Muscle of leg (tissue), 16 donors: ENCODE measurements at places on chromosomes 2 and 18. TPM values are rescaled to one million over a fixed set of nuclear protein-coding genes. Genes with fewer than 3 reads are reported as not detected.

GRCh38 chr2:32860385-32860784, 86.4 kb upstream of the LTBP1 start:
- H3K4me3 ChIP-seq: no peak overlapping the region
- no peaks in the 10 kb centered on the region for H3K36me3 ChIP-seq
- DNase-seq: no peak
- peaks cover 4% of the 10 kb centered on the region for H3K4me1 ChIP-seq
- no peaks in the 10 kb centered on the region for H3K27me3 ChIP-seq

The MSTN gene
- total RNA-seq: 26.2 TPM

GRCh38 chr18:73785300-73785699, 362.3 kb downstream of the FBXO15 start:
- H3K27ac ChIP-seq: no peak overlapping the region
- H3K4me3 ChIP-seq: no peak overlapping the region
- H3K27me3 ChIP-seq: no peaks in the 10 kb centered on the region
- DNase-seq: no peak
- no peaks in the 10 kb centered on the region for H3K4me1 ChIP-seq

DNA sequence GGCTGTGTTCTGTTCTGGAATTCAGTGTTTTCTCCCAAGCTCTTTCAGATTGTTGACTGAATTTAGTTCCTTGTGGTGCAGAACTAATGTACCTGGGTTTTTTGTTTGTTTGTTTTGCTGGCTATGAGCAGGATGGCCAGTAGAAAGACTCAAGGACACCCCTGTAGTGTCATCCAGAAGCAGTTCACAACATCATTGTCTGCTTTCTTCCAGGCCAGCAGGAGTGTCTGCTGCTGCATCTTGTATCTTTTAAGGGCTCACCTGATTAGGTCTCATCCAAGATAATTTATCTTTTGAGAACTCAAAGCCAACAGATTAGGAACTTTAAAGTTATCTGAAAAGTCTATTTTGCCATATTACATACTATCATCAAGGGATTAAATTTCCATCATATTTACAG, 318.5 kb upstream of the MC4R start:
- no peak overlapping the region for H3K27ac ChIP-seq
- no peak overlapping the region for H3K4me3 ChIP-seq
- H3K27me3 ChIP-seq: no peaks in the 10 kb centered on the region

GRCh38 chr2:220469201-220469600, 841.8 kb downstream of the SLC4A3 start:
- DNase-seq: peak; percentile 12
- no peak overlapping the region for H3K4me3 ChIP-seq
- no peaks in the 10 kb centered on the region for H3K27me3 ChIP-seq
- H3K4me1 ChIP-seq: no peaks in the 10 kb centered on the region

GRCh38 chr2:143399631-143400069, 270.4 kb downstream of the ARHGAP15 start:
- H3K36me3 ChIP-seq: no peaks in the 10 kb centered on the region
- peaks cover 4% of the 10 kb centered on the region for H3K4me1 ChIP-seq
- no peaks in the 10 kb centered on the region for H3K27me3 ChIP-seq
- no peak for DNase-seq
- no peak overlapping the region for H3K27ac ChIP-seq

DNA sequence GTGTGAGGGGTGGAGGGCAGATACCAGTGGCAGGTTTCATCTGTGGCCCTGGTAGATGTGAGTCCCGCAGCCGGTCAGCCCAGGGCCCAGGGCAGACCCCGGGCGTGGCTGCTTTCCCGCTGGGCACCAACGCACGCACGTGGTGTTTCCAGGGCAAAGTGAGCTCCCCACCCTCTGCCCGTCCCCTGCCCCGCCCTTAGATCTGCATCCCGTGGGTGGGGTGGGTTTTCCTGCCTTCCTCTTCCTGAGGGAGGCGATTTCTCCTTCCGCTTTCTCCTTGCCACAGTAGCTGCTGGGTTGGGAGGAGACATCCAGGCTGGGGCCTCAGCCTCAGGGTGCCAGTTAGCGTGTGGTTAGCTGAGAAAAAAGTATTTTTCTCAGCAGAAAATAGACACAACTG, 49.6 kb downstream of the ODC1 start:
- H3K27ac ChIP-seq: no peak overlapping the region
- DNase-seq: peak; percentile 56
- H3K4me1 ChIP-seq: peaks cover 31% of the 10 kb centered on the region
- H3K27me3 ChIP-seq: no peaks in the 10 kb centered on the region
- no peak overlapping the region for H3K4me3 ChIP-seq
